ENCODE measurements at places on chromosomes 2 and 18. TPM values are rescaled to one million over a fixed set of nuclear protein-coding genes. Genes with fewer than 3 reads are reported as not detected.
A peak's percentile ranks its signal among the peaks of the same experiment; 100 is the strongest.

The SLC14A1 gene
- total RNA-seq, result 11.9 TPM

DNA sequence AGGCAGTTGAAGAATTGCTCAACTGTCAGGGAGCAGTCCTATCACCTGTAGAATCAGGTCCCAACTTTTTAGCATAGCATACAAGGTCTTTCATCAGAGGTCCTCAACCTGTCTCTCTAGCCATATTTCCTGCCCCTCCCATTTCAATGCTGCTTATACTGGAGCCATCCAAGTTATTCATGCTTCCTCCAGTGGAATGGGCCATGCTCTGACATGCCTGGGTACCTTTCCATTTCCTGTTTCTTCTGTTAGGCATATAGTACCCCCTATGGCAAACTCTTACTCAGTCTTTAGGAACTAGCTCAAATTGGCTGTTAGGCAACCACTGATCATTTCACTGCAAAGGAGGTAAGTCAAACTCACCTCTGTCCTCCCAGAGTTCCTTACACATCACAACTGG is 51.0 kb upstream of the ABCA12 start:
- no peak for DNase-seq

- no peak for DNase-seq
These were observed 405.6 kb downstream of the TNS1 start for GRCh38 chr2:217597145-217597544.

DNA sequence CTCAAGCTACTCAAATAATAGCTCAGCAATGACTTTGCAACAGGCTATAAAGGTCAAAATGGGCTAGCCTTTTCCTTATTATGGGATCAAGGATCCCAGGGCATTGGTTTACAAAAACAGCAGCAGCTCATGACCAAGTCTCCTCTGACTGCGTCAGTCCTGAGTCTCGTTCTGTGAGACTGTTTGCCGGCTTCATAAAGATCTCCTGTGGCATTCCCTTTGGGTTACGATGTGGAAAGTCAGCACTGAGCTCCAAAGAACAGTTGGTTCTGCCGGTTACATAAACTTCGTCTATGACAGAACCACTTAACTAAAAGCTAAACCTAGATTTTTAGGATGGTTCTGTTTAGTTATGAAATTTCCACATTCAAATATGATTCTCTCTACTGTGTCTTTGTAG is 674.9 kb downstream of the ZEB2 start:
- no peak for DNase-seq

- DNase-seq, result no peak
These were observed 89.8 kb upstream of the MMADHC start for GRCh38 chr2:149677416-149677815.

DNA sequence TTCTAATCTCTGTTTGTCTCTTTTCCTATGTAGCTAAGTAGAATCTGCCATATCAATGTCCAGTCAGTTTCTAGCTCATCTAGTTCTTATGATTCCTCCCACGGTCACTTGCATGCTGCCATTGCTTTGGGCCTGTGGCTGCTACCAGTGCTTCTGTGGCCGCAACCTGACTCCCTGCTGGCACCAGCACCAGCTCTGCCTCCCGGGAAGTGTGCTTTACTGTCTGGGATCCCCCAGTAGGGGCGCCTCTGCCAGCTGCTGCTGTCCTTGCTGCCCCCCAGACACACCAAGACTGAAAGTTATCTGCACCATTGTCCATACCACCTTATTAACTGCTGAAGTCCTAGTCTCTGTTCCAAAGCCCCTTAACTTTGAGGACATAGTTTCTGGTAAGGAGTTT is 56.3 kb downstream of the RAPGEF4 start:
- DNase-seq, result no peak

GRCh38 chr2:12326449-12327190 is 390.1 kb upstream of the TRIB2 start:
- DNase-seq, result no peak

GRCh38 chr2:190410166-190410565 is 2.0 kb downstream of the MFSD6 start:
- no peak for DNase-seq

DNA sequence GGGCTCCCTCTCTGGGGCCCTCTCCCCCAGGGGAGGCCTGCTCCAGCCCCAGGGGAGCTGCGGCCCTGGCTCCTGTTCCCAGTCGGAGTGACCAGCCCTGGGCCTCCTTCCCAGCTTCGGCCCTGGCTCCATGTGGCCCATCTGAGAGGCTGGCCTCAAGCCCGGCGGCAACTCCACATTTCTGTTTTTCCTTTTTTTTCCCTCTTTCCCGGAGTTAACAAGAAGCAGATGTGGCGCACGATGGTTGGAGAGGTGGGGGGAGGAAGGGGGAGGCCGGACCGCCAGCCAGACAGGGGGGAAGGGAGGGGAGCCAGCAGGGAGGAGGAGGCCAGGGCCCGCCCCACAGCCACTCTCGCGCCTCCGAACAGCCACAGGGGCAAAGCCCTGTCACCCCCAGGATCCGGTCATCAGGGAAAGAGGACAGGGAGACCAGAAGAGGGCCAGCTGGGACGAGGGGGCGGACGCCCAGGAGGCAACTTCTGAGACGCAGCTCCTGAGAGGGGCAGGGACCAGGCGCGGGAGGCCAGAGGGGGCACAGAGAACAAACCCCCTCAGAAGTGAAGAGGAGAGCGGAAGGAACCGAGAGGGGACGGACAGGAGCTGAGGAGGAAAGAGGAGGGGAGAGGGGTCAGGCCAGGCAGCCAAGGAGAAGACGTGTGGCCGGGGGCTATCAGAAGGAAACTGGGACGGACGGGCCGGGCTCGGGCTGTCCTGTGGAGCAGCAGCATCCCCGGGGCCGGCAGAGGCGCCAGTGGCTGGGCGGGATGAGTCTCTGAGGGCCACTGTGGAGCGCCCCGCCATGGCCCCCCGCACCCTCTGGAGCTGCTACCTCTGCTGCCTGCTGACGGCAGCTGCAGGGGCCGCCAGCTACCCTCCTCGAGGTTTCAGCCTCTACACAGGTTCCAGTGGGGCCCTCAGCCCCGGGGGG is at the start of gene EMILIN1:
Gene EMILIN1, plus strand, starts transcription at position 349 of the 928 bp plus-strand sequence. Its CDS starts 451 bp downstream, at position 800.
- DNase-seq, result peak; percentile 93

DNA sequence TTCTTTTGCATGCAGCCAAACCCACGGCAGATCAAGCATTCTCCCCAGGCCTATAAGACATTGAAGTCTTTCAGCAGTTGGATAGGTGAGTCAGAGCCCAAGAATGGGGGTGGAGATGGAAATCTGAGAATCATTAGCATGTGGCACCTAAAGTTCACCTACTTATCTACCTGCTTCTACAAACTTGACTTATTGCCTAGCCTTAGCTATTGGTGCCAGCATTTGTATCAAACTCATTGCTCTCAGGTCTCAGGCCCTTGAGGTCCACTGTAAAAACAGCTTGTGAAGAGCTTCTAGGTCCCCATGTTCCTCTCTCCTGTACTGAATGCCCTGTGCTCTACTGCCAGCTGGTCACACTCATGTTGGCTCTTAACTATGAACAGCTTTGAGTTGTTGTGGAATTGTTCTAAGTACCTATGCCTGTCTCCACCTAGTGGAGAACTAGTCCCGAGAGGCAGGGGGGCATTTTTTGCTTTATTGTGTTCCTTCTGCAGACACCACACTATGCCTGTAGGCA is 278.4 kb upstream of the SPRED2 start:
- no peak for DNase-seq

The TRABD2A gene
- total RNA-seq, result 1.5 TPM

The DNAJC5G gene
- not detected for total RNA-seq

- no peak for DNase-seq
These were observed 64.4 kb downstream of the NCK2 start for GRCh38 chr2:105809097-105809473.

- DNase-seq, result no peak
These were observed 26.0 kb downstream of the PLEK start for GRCh38 chr2:68391099-68391498.

The UGT1A1 gene
- total RNA-seq, result 0.10 TPM

DNA sequence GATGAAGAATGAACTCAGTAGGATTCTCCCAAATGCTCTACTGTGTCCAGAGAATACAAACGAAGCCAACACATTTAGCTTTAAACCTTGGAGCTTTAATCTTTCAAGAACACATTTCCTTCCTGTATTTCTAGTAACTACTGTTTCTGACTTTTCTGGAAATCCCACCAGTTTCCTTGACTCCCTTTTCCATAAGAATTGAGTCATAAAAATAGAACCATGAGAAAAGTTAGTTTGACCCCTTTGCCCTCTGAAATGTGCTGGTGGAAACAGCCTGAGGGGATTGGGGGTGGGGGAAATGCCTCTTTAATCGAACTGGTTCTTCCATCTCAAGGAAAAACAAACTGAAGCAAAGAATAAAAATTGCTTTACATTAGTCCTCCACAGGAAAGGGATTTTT is 123.9 kb downstream of the TMEM17 start:
- DNase-seq, result peak; percentile 9

GRCh38 chr2:84373391-84373790 is 85.7 kb downstream of the SUCLG1 start:
- no peak for DNase-seq

The ATP6V1C2 gene
- total RNA-seq, result 56.8 TPM

- DNase-seq, result no peak
These were observed 54.1 kb downstream of the ETAA1 start for GRCh38 chr2:67451086-67451832.

- DNase-seq, result peak; percentile 18
These were observed 4.6 kb downstream of the B3GNT7 start for GRCh38 chr2:231399853-231400680.

- DNase-seq, result peak; percentile 54
These were observed 52.4 kb downstream of the LPIN1 start for GRCh38 chr2:11798701-11799435.

DNA sequence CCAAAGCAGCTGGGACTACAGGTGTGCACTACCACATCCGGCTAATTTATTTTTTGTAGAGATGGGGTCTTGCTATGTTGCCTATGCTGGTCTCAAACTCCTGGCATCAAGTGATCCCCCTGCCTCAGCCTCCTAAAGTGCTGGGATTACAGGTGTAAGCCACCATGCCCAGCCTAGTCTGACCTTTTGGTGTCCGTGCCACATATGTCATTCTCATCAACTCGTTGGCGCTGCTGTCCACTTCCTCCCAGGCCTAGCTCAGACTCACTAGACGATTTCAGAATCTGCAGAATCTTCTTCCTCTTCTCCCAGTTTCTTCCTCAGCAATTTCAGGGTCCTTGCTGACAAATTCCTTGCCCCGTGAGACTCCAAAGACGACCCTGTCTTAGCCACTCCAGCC is 39.8 kb upstream of the DNMT3A start:
- no peak for DNase-seq

The TCF23 gene
- 0.20 TPM for total RNA-seq

- DNase-seq, result no peak
These were observed 1632.8 kb upstream of the CELF4 start for GRCh38 chr18:39198376-39198775.

The SERPINB2 gene
- total RNA-seq, result 153 TPM

The ALPP gene
- not detected for total RNA-seq

The EGR4 gene
- 0.10 TPM for total RNA-seq

DNA sequence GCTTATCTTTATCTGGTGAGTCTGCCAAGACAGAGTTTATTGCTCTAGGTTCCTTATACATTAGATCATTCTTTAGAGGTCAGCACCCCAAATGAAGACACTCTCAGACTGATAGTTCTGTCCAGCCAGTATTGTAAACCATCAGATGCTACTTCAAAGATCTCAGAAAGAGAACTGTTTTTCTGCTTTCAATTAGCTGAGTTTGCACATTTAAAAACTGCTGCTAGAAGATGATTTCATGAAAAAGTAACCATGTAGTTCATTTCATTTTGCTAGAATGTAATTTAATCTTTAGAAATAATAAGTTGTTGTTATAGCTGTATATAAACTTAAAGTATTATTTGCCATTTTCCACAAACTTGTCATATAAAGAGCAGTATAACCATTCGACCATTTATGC is 344.5 kb upstream of the ATP5MC3 start:
- DNase-seq, result no peak

GRCh38 chr18:25457126-25457525 is 105.2 kb upstream of the ZNF521 start:
- DNase-seq, result peak; percentile 62

GRCh38 chr2:201171259-201171814 is 11.6 kb upstream of the CASP10 start:
- DNase-seq, result peak; percentile 30

The HOXD11 gene
- not detected for total RNA-seq

DNA sequence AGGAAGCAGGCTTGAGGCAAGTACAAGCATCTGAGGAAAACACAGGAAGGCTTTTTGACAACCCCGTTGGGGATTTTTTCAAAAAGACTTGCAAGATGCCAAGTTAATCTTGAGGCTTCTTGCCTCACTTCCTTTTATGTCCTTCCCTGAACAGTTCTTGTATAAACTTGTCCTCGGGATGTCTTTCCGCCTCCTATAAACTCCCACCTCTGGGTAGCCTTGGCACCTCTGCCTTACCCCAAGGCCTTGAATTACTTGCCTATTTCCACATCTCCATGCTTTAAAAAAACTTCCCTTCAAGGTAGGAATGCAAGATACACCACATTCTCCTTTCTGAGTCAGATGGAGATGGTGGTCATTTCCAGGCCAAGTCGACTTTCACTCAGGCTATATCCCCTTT is 106.4 kb upstream of the RBBP8 start:
- no peak for DNase-seq

The RIT2 gene
- total RNA-seq, result not detected

DNA sequence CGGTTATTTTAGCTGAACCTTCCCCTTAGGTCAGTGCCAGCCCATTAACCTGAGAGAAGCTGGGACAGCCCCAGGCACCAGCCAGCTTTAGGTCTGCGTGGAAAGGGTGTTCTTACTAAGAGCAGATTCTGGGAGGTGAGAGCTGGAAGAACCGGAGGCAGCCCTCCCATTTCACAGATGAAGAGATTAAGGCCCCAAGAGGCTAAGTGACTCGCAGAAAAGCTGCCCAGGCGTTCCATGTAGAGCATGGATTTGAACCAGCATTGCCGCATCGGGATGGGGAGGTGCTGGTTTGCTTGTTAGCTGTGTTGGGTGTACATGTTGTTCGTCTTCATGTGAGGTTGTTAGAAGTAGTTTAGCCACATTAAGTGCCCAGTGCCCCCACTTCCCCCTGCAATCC is 203.2 kb downstream of the AGAP1 start:
- DNase-seq, result no peak

The OSGEPL1 gene
- 10.8 TPM for total RNA-seq

DNA sequence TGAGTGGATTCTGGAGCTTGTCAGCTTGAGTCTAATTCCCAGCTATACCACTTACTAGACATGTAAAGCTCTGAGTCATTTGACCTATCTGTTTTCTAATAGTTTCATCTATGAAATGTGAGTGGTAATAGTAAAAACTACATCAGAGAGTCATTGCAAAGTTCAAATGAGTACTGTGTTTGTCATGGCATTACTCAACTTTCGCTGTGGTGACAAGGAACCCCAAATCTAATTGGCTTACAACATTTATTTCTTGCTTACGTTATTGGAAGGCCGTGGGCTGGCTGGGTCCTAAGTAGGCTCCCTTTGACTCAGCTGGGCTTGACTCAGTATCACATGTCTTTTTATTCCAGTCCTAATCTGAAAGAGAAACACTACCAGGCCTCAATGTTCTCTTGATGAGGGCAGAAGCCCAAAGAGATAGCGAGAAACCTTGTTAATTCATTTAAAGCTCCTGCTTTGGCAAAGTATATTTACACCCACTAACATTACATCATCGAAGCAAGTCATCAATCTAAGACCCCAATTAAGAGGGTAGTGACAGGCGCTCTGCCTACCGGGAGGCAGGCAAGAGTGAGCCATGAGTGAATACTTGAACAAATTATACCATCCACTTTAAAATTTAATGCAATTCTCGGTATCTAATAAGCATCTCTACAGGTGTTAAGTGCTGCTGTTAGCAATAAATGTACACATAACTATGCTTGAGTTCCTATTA is 431.8 kb upstream of the SPHKAP start:
- DNase-seq, result no peak

Data from skin of body (tissue), 3 donors.